PC-9 (cell line): ENCODE measurements at places on chromosomes 2 and 18. TPM values are rescaled to one million over a fixed set of nuclear protein-coding genes. Genes with fewer than 3 reads are reported as not detected.

- H3K27ac ChIP-seq: no peak overlapping the region
- DNase-seq: no peak
- no peaks in the 10 kb centered on the region for H3K36me3 ChIP-seq
- no peak overlapping the region for H3K4me3 ChIP-seq
- H3K4me1 ChIP-seq: no peaks in the 10 kb centered on the region
- no peaks in the 10 kb centered on the region for H3K27me3 ChIP-seq
Observed at GRCh38 chr2:234285541-234285940, 211.3 kb downstream of the ARL4C start.

- H3K36me3 ChIP-seq: no peaks in the 10 kb centered on the region
- DNase-seq: peak; percentile 47
- H3K4me3 ChIP-seq: no peak overlapping the region
- peak overlapping the region; percentile 73 for H3K27ac ChIP-seq
- peaks cover 32% of the 10 kb centered on the region for H3K4me1 ChIP-seq
Observed at GRCh38 chr2:159030674-159031380, 62.4 kb downstream of the TANC1 start.

GRCh38 chr2:168176402-168176801 lies 71.0 kb downstream of the STK39 start:
- H3K27me3 ChIP-seq: no peaks in the 10 kb centered on the region
- no peak for DNase-seq
- H3K4me1 ChIP-seq: peaks cover under 1% of the 10 kb centered on the region; the same call in 1 of the 2 replicates
- no peak overlapping the region for H3K27ac ChIP-seq

GRCh38 chr2:36819095-36819711 lies 122.7 kb downstream of the VIT start:
- no peak for DNase-seq
- H3K4me1 ChIP-seq: no peaks in the 10 kb centered on the region
- no peak overlapping the region for H3K27ac ChIP-seq
- H3K27me3 ChIP-seq: no peaks in the 10 kb centered on the region
- H3K36me3 ChIP-seq: no peaks in the 10 kb centered on the region

- H3K27ac ChIP-seq: no peak overlapping the region
- no peaks in the 10 kb centered on the region for H3K27me3 ChIP-seq
- no peaks in the 10 kb centered on the region for H3K4me1 ChIP-seq
- no peak for DNase-seq
- H3K4me3 ChIP-seq: no peak overlapping the region
- no peaks in the 10 kb centered on the region; the same call in 1 of the 2 replicates for H3K36me3 ChIP-seq
Observed at GRCh38 chr18:23883277-23883790, 131.2 kb upstream of the TTC39C start.

DNA sequence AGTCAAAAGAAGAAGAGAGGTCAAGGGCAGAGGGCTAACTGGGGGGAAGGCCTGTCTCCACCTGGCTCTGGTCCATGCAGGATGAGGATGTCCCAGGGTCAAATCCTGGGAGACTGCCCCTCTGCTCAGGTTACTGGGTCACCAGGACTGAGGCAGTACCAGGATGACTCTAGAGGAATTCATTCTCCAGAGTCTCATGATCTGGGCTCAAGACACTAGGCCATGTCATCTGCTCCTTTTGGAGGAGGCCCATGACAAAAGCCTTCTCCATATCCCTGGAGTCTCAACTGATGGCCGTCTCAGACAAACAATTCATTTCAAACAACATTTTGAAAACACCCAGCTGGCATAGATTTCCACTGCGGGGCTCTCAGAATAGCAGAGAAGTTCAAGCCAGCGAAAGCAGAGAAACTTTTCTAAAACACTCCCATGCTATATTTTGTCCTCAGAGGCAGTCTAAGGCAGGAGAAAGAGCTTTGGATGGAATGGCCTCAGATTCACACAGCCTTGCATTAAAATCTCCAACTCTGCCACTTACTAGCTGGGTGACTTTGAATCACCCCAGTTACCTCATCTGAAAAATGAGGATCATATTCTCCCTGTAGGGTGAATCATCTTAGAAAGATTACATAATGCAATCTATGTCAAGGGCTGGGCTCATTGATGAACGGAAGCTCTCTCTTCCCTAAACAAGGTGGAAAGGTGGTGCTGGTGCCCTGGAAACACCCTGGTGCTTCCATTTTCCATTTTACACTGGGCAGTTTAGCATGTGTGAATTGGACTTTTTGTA lies 48.8 kb upstream of the LCLAT1 start:
- peak; percentile 78 for DNase-seq
- H3K27me3 ChIP-seq: no peaks in the 10 kb centered on the region
- no peak overlapping the region for H3K27ac ChIP-seq
- no peak overlapping the region for H3K4me3 ChIP-seq
- H3K36me3 ChIP-seq: no peaks in the 10 kb centered on the region
- peaks cover 10% of the 10 kb centered on the region for H3K4me1 ChIP-seq

HOXD9 gene
- total RNA-seq: not detected in 2 replicates

- no peaks in the 10 kb centered on the region for H3K27me3 ChIP-seq
- no peak for DNase-seq
- no peaks in the 10 kb centered on the region for H3K36me3 ChIP-seq
- no peak overlapping the region for H3K27ac ChIP-seq
- no peaks in the 10 kb centered on the region for H3K4me1 ChIP-seq
Observed at GRCh38 chr2:106931717-106932335, 45.9 kb upstream of the ST6GAL2 start.

SAG gene
- total RNA-seq: not detected in 2 replicates

SLC39A6 gene
- total RNA-seq: 14.8 and 20.3 TPM in 2 replicates

PDE1A gene
- total RNA-seq: 0.11 and 0.30 TPM in 2 replicates

ACMSD gene
- not detected in 2 replicates for total RNA-seq

DNA sequence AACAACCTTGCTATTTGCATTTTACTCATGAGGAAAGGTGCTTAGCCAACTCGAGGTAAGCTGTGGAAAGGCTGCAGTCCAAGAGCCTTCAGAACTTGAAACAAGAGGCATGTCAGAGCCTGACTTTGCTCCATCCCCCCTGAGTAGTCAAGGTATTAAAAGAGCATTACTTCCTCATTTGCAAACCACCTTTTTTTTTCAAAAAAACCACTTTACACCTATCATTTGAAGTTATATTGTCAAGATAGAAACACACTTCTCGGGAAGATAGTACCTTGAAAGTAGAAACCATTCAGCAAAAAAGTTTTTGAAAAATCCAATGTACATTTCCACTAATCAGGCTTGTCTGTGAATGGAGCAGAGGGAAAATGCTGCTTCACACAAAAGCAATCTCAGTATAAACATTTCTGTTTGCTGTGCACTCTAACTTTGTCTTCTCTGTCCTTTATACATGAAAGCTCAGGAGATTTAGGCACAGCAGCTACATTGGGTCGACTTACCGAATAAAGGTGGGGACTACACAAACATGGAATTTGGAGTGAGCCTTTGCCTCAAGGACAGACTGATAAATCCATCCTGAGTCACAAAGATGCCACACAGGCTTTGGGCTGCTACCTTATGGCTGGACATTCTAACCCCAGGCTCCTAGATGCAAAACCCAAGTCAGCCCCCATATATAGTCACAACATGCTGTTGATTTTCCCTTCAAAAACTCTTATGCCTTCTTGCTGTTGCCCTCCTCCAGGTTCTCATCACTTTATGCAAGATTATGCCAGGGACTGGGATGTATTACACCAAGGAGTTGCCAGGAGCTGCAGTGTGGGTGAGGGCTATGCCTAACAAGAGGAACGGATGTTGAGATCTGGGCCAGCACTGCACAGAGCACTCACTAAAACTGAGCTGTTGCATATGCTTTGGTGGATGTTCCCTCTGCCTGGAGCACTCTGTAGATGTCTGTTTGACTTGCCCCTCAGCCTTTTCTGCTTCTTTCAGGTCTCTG lies 41.4 kb upstream of the EML4 start:
- no peaks in the 10 kb centered on the region for H3K27me3 ChIP-seq
- H3K36me3 ChIP-seq: no peaks in the 10 kb centered on the region
- H3K27ac ChIP-seq: no peak overlapping the region
- H3K4me1 ChIP-seq: peaks cover 53% of the 10 kb centered on the region

DNA sequence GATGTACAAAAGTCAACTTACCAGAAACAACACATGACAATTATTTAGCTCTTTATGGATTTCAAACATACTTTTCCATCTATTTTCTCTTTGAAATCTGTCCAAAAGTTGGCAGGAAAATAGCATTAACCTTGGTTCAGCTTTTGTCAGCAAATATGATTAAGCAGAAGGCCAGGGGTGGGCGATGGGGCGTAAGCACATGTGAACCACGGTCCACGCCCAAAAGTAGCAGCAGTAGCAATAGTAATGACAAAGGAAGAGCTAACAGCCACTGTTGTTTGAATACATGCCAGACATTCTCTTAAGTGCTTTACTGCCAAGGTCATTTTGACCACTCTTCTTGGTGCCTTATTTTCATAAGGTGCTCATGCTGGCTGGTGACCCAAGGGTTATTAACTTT lies 73.5 kb downstream of the ANTXR1 start:
- no peaks in the 10 kb centered on the region; the same call in 1 of the 2 replicates for H3K36me3 ChIP-seq
- no peak overlapping the region for H3K27ac ChIP-seq
- no peak for DNase-seq
- H3K4me1 ChIP-seq: peaks cover 18% of the 10 kb centered on the region
- no peaks in the 10 kb centered on the region for H3K27me3 ChIP-seq

DNA sequence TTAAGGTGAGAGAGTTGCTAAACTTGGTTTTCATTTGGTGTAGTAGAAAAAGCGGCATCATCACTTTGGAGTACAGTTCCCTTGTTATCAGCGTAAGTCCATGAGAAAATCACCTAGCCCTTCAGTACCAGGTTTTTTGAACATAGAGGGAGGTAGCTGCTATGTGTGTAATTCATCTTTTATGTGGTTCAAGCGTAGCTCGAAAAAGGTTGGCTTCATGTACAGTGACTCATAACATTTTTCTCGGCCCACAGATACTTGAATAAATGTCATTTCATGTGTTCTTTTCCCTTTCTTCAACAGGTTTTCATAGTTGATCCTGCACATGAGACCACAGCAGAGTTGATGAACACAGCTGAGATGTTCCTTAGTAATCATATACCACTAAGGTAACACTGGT lies 43.6 kb downstream of the UGGT1 start:
- H3K4me3 ChIP-seq: no peak overlapping the region
- no peak overlapping the region for H3K27ac ChIP-seq
- H3K36me3 ChIP-seq: peaks cover 35% of the 10 kb centered on the region

DNA sequence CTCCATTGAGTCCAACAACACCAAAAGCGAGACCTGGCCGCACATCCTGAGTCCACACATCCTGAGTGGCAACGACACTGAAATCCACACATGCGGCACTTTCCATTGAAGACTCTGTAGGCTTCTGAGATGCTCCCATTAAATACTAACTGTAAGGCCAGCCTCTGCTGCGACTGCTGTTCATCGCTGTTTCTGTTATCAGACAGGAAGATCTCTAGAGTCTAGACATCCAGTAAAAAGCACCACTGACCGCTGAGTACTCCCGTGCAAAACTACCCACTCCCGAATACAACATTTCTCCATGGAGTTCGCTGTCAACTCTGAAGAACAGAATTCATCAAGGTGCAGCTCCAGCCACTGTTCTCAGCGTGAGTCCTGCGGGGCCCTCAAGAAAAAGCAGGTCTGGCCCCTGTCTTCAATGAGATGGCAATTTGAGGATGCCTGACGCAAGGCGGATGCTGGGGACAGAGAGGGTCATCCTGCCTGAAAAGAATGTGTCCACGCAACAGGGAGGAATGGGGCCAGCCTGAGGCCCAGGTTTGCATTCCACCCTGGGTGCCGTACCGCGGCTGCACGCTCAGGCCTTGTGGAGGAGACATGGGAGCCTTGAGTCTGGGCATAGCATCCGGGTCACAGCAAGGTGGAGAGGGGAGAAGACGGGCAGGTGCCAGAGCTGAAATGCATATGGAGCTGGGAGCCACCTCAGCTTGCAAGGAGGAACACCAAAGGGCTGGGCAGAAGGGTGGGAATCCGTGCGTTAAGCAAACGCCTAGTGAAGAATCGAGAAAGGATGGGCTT lies 61.9 kb downstream of the ZNF516 start:
- no peak overlapping the region for H3K4me3 ChIP-seq
- no peaks in the 10 kb centered on the region for H3K36me3 ChIP-seq
- no peaks in the 10 kb centered on the region; the same call in 1 of the 2 replicates for H3K4me1 ChIP-seq

DNA sequence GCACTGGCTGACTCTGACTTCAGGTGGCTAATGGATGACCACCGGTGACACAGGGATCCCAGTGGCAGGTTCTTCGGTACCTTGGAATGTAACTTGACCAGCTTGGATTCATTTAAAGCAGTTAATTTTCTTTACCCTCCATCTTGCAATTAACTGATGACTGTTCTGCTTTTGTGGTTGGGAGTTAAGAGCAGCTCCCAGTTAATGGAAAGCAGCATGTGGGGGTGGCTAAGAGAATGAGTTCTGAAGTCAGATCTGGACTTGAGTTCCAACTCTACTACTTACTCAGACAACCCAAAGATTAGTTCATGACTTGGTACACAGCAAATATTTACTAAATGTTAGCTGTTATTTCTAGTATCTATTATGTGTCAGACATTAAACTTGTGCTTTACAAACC lies 58.5 kb downstream of the FAM228A start:
- no peaks in the 10 kb centered on the region for H3K4me1 ChIP-seq
- H3K36me3 ChIP-seq: no peaks in the 10 kb centered on the region
- no peak for DNase-seq

GPR35 gene
- total RNA-seq: 1.1 and 2.5 TPM in 2 replicates

LOXHD1 gene
- not detected in 2 replicates for total RNA-seq

- no peaks in the 10 kb centered on the region for H3K27me3 ChIP-seq
- H3K4me3 ChIP-seq: no peak overlapping the region
- H3K27ac ChIP-seq: no peak overlapping the region
- H3K36me3 ChIP-seq: no peaks in the 10 kb centered on the region
- DNase-seq: no peak
- H3K4me1 ChIP-seq: peaks cover 15% of the 10 kb centered on the region
Observed at GRCh38 chr2:37456479-37456878, 112.0 kb downstream of the QPCT start.
